ENCODE measurements at places on chromosomes 5 and 9. TPM values are rescaled to one million over a fixed set of nuclear protein-coding genes. Genes with fewer than 3 reads are reported as not detected.

ICE1 gene
- polyA plus RNA-seq = 33.1 TPM

PAPPA gene
- 4.1 TPM for polyA plus RNA-seq

SH2D3C gene
- 16.0 TPM for polyA plus RNA-seq

SPINK4 gene
- polyA plus RNA-seq = not detected

TMOD1 gene
- 2.9 TPM for polyA plus RNA-seq

CDC25C gene
- polyA plus RNA-seq = 7.6 TPM

GMCL2 gene
- 0.08 TPM for polyA plus RNA-seq

NR2F1 gene
- polyA plus RNA-seq = 195 TPM

PTPDC1 gene
- 11.7 TPM for polyA plus RNA-seq

SPATA31D4 gene
- not detected for polyA plus RNA-seq

TCF7 gene
- polyA plus RNA-seq = 14.6 TPM

IFNA13 gene
- polyA plus RNA-seq = not detected

DMRT3 gene
- polyA plus RNA-seq = 1.5 TPM

TEX48 gene
- polyA plus RNA-seq = not detected

BTNL3 gene
- polyA plus RNA-seq = 0.12 TPM

TLX3 gene
- not detected for polyA plus RNA-seq

AQP7 gene
- 18.0 TPM for polyA plus RNA-seq

PCDHA12 gene
- 0.24 TPM for polyA plus RNA-seq

CARD9 gene
- polyA plus RNA-seq = 2.2 TPM

SEMA5A gene
- 42.6 TPM for polyA plus RNA-seq

LRRC19 gene
- polyA plus RNA-seq = 18.1 TPM

TMC1 gene
- polyA plus RNA-seq = 0.99 TPM

MEF2C gene
- 47.2 TPM for polyA plus RNA-seq

STKLD1 gene
- 4.0 TPM for polyA plus RNA-seq

LECT2 gene
- polyA plus RNA-seq = 1.6 TPM

EEIG1 gene
- 38.3 TPM for polyA plus RNA-seq

TUSC1 gene
- polyA plus RNA-seq = 20.3 TPM

OR1L4 gene
- not detected for polyA plus RNA-seq

OTP gene
- polyA plus RNA-seq = not detected

MAMDC2 gene
- 6.6 TPM for polyA plus RNA-seq

TERT gene
- polyA plus RNA-seq = 0.18 TPM

PDE6A gene
- polyA plus RNA-seq = 0.09 TPM

AGXT2 gene
- 49.2 TPM for polyA plus RNA-seq

C5orf46 gene
- polyA plus RNA-seq = not detected

PHAX gene
- 81.6 TPM for polyA plus RNA-seq

FBP2 gene
- 0.18 TPM for polyA plus RNA-seq

DCTN4 gene
- 52.4 TPM for polyA plus RNA-seq

EQTN gene
- polyA plus RNA-seq = 0.31 TPM

PURA gene
- polyA plus RNA-seq = 14.4 TPM

KYAT1 gene
- 21.6 TPM for polyA plus RNA-seq

UGT3A2 gene
- 18.7 TPM for polyA plus RNA-seq

PRRX2 gene
- polyA plus RNA-seq = 1.1 TPM

SPTLC1 gene
- polyA plus RNA-seq = 98.2 TPM

ARHGEF28 gene
- 51.0 TPM for polyA plus RNA-seq
